ENCODE measurements at places on chromosomes 4 and X.
A peak's percentile ranks its signal among the peaks of the same experiment; 100 is the strongest.

- no peak for ATAC-seq
Measured at GRCh38 chrX:37594755-37595382, 23.4 kb downstream of the LANCL3 start.

DNA sequence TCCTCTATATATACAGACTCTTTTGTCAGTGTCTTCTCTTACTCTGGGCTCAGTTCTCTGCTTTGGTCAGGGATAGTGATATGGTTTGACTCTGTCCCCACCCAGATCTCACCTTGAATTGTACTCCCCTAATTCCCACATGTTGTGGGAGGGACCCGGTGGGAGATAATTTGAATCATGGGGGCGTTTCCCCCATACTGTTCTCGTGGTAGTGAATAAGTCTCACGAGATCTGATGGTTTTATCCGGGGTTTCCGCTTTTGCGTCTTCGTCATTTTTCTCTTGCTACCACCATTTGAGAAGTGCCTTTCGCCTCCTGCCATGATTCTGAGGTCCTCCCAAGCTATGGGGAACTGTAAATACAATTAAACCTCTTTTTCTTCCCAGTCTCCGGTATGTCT, 144.4 kb downstream of the GLUD2 start:
- ATAC-seq, result no peak

DNA sequence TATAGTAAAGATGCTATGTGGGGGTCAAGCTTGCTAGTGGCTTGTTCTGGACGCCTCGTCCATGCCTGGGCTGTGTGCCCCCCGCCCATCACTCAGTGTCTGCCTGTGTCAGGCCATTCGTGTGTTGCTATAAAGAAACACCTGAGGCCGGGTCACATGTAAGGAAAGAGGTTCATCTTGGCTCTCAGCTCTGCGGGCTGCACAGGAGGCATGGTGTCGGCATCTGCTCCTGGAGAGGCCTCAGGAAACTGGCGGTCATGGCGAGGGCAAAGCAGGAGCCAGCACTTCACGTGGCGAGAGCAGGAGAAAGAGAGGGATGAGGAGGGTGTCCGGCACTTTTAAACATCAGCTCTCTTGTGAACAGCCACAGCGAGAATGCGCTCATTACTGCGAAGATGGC, 25.2 kb downstream of the PIGG start:
- ATAC-seq, result no peak

DNA sequence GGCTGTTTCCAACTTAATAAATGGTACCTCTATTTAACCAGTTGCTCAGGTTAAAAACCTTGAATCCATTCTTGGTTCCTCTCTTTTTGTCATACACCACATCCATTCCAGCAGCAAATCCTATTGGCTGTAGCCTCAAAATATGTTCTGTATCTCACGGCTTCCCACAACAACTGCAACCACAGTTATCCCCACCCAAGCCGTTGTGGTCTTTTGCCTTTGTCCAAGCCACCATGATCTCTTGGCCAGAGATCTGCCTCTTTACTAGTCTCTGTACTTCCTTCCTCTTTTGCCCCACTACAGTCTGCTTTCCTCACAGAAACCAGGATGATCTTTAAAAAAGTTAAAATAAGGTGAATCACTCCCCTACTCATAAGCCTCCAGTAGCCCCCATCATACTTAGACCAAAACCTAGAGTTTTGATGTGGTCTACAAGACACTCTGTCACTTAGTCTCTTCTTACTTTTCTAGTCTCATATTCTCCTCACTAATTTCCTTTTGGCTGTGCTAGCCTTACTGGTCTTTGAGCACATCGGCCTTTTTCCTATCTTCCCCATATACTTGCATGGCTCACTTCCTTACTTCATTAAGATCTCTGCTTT, 10.3 kb downstream of the MAOA start:
- ATAC-seq, result no peak

DNA sequence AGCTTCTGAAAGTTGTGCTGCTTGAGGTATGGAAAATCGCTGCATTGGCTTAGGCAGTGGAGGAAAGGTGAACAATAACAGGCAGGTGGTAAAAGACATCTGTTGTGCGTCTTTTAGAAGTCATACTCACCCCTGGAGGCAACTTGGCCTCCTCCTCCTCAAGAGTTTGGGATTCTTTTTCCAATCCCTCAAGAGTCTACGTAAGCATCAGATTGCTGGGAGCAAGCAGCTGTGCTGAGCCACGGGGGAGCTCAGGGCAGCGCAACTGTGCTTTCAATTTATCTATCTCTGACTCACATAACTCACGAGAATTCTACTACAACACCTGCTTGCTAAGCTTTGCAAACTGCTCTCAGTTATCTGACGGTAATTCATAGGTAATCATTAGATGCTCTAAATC, 6.4 kb upstream of the RBMX2 start:
- ATAC-seq, result no peak

- ATAC-seq, result no peak
Measured at GRCh38 chr4:1716065-1716945, 4.2 kb upstream of the SLBP start.

GRCh38 chr4:40196724-40197281, at the start of gene RHOH:
TSS of gene RHOH (plus strand) at chr4:40197031. CDS start at chr4:40243387, 46,356 bp downstream.
- ATAC-seq, result no peak

DNA sequence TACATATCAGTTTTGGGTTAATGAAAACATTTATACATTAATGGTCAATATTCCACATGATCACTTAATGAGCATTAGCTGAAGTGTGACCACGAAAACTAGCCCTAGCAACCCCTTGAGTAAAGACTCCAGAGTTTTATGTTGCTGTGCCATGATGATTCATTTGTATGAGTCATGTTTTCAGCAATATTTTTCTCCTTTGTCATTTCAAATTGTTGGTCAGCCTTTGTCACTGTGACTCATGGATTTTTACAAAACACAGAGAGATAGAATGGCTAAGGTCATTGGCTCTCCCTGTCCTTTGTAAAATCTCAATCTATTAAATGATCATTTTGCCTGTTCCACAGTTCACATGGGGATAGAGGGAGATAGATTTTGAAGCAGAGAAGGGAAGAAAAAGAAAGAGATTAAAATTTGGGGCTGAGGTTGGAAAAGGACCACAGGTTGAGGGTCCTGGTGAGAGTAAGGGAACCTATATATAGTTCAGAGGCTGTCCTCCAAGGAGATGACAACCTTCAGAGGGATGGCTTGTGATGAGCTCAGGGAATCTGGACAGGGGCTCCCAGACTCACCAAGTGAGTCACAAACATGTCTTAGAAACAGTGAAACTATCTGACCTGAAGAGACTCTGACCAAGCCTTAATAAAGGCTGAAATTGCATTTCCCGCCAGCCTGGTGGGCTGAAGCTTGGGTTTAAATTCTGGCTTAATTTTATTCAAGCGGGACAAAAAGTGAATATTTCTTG, 25.6 kb downstream of the NR0B1 start:
- peak; percentile 74 for ATAC-seq

DNA sequence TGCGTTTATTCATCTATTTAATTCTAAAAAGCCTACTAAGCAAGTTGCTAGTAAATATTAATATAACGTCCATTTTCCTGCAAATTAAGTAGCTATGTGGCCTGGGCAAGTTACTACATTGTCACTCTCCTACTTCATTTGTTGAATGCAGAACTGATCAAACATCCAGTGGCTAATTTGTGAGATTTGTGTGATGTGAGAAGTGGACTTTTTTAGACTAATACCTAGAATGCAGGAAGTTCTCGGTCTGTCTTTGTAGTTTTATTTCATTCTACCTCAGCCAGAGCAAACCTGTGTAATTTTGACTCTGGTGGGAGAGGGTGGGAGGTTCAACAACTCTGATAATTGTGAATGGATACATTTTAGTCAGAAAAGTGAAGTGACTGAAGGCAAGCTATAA, 840 bp downstream of the GUF1 start:
- no peak for ATAC-seq

DNA sequence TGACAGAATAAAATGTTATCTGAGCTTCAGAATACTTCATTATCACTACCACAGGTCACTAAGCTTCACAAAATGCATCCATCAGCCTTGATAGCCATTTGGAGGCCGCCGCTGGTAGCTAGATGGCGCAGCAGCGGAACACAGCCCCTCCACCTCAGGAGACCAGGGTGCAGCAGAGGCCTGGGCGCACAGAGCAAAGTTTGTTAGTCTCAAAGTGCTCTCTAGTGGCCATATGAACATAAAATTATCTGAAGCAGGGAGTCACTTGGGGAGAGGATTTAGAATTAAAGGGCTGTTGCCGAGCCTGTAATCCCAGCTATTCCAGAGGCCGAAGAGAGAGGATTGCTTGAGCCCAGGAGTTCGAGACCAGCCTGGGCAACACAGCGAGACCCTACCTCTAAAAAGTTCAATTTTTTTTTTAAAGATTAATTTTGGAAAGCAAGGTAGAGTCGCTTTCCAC, 8.1 kb upstream of the DCTD start:
- no peak for ATAC-seq

DNA sequence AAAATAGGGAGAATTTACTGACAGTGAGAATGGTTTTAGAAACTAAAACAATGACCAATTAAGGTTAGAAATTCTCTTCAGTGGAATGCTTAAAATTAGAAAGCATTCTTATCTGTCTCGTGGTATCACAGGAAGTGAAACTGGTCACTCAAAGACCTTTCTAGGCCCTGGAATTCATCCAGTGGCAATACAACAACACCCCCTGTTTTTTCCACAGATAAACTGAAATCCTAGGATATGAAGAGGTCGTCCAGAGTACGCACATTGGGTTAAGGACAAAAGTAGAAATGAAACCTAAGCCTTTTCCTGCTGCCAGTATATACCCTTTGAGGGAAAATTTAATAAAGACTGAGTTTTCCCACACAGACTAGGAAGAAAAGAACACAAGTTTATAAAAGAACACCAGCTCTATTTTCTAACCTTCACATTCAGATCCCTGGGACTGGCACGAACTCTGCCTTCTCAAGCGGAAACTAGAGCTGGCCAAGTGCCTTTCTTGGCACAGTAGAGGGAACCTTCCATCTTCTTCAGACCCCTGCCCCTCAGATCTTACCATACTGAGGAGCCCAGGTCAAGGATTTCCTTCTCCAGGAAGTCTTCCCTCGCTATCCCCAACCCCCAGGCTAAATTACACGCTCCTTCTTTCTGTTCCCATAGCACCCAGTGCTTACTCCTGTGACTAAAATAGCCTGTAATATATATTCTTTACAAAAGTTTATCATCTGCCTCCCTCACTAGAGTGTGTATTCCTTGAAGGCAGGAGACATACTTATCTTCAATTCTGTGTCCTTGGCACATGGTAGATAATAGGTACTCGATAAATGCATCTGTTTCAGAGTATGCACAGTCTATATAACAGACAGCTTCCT, 16.9 kb downstream of the LHFPL1 start:
- ATAC-seq, result no peak

GRCh38 chrX:54494989-54495813, 833 bp downstream of the FGD1 start:
- ATAC-seq, result no peak

DNA sequence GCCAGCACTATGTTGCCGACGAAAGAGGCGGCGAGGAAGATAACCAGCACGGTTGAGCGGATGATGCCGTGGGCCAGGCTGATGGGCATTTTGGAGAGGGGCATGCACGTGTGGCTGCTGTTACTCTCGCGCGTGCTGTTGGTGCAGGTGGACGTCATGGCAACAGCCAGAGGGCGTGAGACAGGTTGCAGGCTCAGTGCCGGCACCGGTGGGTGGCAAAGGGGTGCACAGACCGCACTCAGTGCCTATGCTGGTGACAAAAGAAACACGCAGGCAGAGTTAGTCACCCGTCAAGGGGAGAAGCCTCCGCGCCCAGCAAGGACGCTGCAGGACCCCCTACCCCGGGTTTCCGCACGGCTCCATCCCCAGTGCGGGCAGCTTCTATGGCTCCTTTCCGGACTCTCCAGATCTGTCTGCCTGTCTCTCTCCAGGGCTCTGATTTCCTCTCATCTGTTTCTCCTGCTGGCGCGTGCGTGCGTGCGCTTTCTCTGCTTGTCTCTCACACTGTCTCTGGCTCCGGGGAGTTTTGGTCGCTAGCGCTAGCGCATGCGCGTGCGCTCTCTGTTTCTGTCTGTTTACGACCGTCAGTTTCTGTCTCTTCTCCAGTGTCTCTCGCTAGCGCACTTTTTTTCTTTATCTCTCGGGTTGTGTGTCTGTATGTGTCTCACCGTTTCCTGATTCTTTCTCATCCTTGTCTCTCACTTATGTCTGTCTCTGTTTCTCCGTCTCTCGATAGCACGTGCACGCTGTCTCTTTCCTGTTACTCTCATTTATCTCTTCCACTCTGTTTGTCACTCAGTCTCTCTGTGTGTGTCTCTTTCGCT, 2.1 kb downstream of the GPR101 start:
- ATAC-seq, result no peak

GRCh38 chrX:44906041-44906440, 33.1 kb downstream of the KDM6A start:
- ATAC-seq, result no peak

GRCh38 chrX:7927259-7928167, at the start of gene PNPLA4:
TSS of gene PNPLA4 (minus strand) at chrX:7927413. CDS start at chrX:7926119, 1,294 bp downstream.
- peak; percentile 91 for ATAC-seq

DNA sequence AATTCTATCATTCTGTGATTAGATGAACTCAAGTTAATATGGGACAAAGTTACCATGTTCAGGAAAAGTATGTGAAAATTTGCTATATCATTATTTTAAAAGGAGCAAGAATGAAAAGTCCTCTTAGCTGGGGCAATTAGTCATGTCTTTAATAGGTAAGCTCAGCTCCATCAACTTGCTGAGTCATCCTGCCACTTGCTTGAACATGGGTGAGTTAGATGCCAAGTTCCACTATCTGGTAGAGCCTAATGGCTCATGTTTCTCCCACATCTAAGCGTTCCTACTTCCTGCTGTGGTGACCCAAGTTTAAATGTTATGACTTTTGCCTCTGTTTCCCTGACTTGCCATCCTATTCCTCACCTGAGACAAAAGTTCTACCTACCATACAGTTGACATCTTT, 276.8 kb downstream of the ZNF674 start:
- no peak for ATAC-seq

DNA sequence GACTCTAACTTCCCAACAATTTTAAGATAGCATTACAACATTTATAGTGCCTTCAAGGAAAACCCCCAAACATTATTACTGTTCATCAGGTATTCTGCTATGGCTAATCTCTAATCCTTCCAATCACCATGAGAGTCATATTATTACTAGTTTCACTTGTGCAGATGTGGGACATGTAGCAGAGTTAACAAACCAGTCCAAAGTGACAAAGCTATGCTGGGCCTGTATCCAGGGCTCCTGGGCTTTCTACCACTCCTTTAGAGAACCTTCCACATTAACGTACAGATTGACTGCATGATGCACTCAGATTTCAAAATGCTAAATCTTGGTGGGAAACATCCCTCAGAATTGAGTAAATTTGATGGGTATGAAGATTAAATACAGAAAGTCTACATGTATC, 16.4 kb downstream of the CASP3 start:
- no peak for ATAC-seq
